ENCODE measurements at places on chromosomes 2 and 18. TPM values are rescaled to one million over a fixed set of nuclear protein-coding genes. Genes with fewer than 3 reads are reported as not detected.

The TTL gene
- polyA plus RNA-seq = 53.8 TPM

The RPL37A gene
- polyA plus RNA-seq = 1,655 TPM

The IL1F10 gene
- not detected for polyA plus RNA-seq

The SERPINB12 gene
- polyA plus RNA-seq = not detected

All from neural cell (in vitro differentiated cells).